Activated CD4-positive, alpha-beta T cell treated with anti-CD3 and anti-CD28 coated beads, Interleukin-2, amount 10 ng/mL, durations not matched to agents 24 days and 14 days (primary cell): ENCODE measurements at places on chromosomes 1 and 21.

- peak; percentile 76 for DNase-seq
Observed at GRCh38 chr1:156677616-156678596, 699 bp upstream of the NES start.

DNA sequence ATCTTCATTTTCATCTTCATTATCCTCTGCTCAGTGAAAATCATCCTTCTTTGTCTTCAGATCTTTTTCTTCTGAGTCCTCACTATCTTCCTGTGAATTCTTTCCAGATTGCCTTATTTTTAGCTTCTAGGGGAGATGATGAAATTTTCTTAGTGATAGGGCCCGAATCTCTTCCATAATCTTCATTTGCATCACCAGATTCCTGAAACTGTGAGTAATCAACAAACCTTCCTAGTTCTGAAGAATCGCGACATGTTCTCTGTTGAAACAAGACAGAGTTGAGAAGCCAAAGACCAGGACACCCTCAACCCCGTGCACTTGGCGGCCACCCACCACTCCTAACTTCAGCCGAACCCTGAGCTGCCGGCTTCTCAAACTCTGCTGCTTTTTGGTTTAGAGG lies 92.8 kb upstream of the CDC42BPA start:
- DNase-seq = no peak

DNA sequence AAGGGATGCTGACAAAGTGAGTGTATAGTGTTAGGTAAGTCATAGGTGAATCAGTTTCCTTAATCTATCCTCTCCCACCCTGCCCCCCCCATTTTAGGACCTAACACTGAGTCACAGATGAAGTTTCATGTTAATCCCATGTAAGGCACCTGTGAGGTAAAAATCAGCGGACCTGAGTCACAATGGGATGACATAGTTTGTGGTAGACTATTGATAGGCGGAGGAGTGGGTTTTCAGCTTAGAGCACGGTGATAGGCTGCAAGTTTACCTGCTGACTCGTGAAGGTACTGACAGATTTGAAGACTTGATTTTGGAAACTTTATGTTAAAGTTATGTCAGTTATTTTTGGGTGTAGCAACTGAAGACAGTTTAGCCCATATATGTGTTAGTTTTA lies 1.7 kb downstream of the TOR1AIP1 start:
- DNase-seq = peak; percentile 87

DNA sequence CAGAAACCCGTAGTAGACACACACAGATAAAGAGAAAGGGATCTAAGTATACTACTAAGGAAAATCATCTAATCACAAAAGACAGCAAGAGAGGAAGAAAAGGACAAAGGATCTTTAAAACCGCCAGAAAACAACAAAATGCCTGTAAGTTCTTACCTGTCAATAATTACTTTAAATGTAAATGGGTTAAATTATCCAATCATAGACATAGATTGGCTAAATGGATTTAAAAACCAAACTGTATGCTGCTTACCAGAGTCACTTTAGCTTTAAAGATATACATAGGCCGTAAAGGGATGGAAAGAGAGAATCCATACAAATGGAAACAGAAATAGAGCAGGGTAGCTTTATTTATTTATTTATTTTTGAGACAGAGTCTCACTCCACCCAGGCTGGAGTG lies 44.0 kb downstream of the FLVCR1 start:
- no peak for DNase-seq

- DNase-seq = peak; percentile 82
Observed at GRCh38 chr1:212225416-212225815, 59.8 kb upstream of the PPP2R5A start.

- no peak for DNase-seq
Observed at GRCh38 chr1:75950176-75950575, 18.0 kb upstream of the ASB17 start.

- no peak for DNase-seq
Observed at GRCh38 chr1:232184561-232185530, 445.1 kb downstream of the SIPA1L2 start.

DNA sequence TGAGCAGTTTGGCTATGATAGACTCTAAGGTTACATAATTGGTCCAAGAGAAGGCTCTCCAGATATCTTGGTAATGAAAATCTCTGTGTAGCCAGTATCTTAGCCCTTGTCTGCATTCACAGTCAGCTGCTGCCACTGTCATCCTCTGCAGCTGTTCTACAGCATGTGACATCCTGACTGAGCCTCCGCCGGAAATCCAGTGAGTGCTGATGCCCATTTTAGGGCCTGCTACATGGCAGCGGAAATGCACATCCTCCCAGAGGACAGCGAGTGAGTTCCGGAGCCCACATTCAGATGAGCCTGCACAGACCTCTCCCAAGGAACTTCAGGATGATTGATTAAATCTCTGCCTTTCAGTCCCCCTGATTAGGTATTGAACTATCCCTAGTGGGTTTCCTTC lies 237.1 kb downstream of the HHIPL2 start:
- peak; percentile 64 for DNase-seq

GRCh38 chr1:206521694-206522402 lies 14.5 kb downstream of the RASSF5 start:
- DNase-seq = no peak

- no peak for DNase-seq
Observed at GRCh38 chr1:227416156-227416830, 98.0 kb upstream of the CDC42BPA start.

DNA sequence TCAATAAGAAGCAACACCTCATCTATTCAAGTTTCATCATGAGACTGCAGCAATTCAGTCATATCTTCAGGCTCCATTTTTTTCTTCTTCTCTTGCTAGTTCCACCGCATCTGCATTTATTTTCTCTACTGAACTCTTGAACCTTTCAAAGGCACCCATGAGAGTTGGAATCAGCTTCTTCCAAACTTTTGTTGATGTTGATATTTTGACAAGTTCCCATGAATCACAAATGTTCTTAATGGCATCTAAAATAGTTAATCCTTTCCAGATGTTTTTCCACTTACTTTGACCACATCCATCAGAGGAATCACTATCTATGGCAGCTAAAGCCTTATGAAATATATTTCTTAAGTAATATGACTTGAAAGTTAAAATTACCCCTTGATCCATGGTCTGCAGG lies 434.3 kb downstream of the GPATCH2 start:
- DNase-seq = no peak

DNA sequence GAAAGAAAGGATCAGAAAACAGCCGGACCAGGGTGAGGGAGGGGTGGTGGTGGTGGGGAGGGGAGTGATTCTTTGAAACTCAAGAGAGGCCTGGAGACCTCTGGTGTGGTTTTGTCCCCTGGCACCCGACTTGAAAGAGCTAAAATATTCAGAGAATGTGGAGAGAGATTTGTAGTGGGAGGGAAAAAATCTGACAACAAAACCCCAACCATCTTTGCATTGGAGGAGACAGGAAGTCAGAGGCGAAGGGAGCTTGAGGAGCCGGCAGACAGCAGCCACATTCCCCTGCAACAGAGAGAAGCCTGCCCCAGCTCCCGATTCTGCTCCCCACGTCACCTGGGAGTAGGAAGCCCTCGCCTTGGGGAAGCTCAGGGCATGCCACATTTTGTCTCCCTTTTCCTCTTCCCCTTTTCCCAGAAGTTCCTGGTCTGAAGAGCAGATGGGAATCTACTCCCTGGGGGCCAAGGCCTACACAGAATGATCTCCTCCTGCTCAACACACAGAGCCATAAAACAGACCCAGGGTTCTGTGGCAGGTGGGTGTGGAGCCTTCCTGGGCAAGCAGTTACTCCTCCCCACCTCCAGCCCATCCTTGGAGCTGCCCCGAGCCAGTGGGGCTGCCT lies 84.9 kb downstream of the ITPKB start:
- peak; percentile 72 for DNase-seq

- DNase-seq = no peak
Observed at GRCh38 chr1:87201768-87202167, 126.9 kb upstream of the LMO4 start.

DNA sequence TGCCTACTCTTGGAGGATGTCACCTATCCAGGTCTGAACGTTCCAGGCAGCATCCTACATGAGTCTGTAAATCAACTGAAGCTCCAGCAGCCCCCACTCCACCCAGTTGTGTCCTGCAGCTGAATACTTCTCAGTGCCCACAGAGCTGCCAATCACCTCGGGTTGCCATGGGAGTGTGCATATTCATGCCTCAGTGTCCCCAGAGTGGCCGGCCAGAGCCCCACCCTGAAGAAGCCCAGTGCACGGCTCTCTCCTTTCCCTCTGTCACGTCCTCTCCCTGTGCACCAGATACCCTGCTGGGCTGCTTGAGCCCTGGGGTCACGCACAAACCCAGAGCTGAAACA lies 16.1 kb upstream of the GSTM4 start:
- DNase-seq = no peak

GRCh38 chr1:147470079-147470478 lies 71.2 kb upstream of the BCL9 start:
- DNase-seq = no peak

DNA sequence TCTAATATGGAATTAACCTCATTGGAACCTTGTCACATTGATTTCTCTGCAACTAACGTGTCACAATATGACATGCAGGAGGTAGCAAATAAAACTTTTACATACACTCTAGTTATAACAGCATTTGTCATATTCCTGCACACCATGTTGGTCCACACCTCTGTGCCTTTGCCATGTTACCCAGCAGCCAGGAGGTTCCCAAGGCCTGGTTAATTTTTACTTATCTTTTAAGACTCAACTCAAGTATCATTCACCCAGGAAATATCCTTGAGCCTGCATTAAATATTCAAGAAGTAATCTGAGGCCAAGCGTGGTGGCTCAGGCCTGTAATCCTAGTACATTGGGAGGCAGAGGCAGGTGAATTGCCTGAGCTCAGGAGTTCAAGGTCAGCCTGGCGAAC lies 447.2 kb upstream of the NR5A2 start:
- DNase-seq = no peak

DNA sequence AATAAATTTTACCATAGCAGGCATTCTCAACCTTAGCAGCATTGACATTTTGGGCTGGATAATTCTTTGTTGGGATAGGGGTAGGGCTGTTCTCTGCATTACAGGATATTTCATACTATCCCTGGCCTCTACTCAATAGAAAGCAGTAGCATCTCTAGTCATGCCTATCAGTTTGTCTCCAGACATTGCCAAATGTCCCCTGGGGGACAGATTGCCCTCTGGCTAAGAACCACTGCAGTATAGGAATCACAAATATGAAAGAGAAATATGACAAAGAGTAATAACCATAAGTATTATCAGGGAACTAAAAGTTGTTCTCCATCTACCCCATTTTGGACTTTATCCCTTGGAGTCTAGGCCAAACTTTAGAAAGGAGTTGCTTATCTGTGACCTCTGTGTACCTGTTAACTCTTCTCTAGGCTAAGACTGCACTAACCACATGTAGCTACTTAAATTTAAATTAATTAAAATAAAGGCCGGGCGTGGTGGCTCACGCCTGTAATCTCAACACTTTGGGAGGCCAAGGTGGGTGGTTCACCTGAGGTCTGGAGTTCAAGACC lies 76.1 kb downstream of the AGO3 start:
- no peak for DNase-seq

DNA sequence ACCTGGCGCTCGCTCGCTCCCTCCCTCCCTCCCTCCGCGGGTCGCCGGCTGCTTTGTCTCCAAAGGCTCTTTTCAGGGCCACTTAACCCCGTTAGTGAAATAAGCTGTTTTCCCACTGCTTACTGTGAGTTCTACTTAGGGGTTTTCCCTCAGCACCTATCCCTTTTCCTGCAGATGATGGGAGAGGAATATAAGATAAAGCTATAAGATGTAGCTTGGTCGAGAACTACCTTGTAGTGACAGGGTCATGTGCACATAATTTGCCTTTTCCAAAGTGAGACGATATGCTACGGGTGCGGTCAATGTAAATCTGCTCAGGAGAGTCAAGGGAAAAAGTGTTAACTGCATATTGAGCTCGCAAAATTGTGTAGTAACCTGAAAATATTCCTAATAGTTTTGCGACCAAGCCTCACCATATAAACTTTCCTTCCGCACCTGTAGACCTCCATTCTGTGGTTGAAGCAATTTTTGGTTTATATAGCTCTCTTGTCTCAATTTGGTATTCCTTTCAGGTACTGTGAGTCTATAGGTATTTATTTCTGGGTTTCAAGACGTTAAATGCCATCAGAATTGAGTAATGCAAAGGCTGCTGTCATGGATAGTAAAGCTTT lies 55.8 kb upstream of the BOLA1 start:
- peak; percentile 70 for DNase-seq

GRCh38 chr1:45359882-45360513 lies 19.8 kb upstream of the MUTYH start:
- DNase-seq = peak; percentile 82

- DNase-seq = no peak
Observed at GRCh38 chr1:156502894-156503697, 2.5 kb upstream of the MEF2D start.

DNA sequence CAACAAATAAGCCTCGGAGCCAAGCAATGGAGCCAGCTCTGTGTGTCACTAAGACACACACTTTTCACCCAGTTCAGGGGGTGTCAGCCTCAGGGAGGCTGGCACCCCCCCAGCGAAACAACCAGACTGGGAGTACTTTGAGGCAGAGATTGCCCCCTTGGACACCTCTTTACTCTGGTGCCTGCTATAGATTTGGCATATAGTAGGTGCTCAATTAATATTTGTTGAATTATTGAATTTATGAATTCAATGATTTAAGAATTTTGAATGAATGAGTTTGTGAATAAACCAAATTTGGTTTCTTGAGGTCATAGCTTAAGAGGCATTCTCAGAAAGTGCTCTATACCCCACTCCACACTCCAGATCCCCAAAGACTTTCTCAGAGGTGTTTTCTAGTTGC lies 70.3 kb downstream of the OLIG1 start:
- no peak for DNase-seq

- no peak for DNase-seq
Observed at GRCh38 chr1:117370071-117370470, 2.8 kb downstream of the MAN1A2 start.

GRCh38 chr1:150168960-150169601 lies 19.4 kb downstream of the PLEKHO1 start:
- DNase-seq = peak; percentile 82

DNA sequence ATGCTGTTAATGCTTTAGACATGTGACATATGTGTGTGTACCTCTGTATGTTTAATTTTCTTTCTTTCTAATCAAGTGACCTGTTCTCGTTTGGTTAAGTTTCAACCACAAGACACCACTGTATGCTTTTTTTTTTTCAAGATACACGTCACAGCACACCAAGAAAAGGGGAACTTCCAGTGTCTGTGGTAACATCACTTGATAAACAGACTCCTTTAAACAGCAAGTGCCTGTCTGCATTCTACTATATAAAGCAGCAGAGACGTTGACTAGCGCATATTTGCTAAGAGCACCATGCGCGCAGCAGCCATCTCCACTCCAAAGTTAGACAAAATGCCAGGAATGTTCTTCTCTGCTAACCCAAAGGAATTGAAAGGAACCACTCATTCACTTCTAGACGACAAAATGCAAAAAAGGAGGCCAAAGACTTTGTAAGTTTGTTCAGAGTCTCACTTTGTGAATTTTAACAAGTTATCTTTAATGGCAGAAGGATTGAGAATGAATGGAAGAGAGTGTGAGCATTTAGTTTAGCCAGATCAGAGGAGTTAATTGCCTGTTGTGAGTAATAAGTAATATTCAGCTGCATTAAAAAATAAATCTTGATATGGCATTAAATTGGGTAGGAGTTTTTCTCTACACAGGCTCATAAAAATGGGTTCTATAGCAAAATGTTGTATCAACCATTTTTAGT lies at the start of gene RGS1:
Gene RGS1, plus strand, starts transcription at position 275 of the 691 bp plus-strand sequence. Its CDS starts 20 bp downstream, at position 295.
- DNase-seq = peak; percentile 92
